ENCODE measurements at places on chromosomes 2 and 18.

DNA sequence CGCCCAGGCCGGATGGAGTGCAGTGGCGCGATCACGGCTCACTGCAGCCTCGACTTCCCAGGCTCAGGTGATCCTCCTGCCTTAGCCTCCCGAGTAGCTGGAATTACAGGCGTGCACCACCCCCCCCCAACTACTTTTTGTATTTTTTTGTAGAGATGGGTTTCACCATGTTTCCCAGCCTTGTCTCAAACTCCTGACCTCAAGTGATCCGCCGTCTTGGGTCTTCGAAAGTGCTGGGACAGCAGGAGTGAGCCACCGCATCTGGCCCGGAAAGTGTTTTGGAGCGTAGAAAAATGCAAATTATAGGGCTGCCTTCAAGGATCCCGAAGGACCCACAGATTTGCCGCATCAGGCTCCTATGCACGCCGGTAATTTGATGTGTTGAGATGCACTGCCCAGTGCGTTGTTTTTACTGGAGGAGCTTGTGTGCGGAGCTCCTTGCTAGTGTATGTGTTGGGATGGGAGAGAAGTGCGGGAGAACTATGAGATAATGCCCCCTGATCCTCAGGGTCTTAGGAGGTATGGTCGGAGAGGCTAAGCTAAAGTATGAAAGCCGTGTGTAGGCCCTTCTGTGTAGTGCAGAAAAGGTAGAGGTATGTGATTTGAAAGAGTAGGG is 1.2 kb upstream of the CLASP1 start:
- peak; percentile 36 for DNase-seq

GRCh38 chr2:236501531-236501930 is 68.1 kb upstream of the ACKR3 start:
- DNase-seq, result no peak

- DNase-seq, result no peak
Observed at GRCh38 chr2:161576421-161576820, 47.8 kb upstream of the SLC4A10 start.

GRCh38 chr2:181466661-181467576 is 9.7 kb downstream of the ITGA4 start:
- peak; percentile 60 for DNase-seq
